ENCODE measurements at places on chromosomes 4 and X.

DNA sequence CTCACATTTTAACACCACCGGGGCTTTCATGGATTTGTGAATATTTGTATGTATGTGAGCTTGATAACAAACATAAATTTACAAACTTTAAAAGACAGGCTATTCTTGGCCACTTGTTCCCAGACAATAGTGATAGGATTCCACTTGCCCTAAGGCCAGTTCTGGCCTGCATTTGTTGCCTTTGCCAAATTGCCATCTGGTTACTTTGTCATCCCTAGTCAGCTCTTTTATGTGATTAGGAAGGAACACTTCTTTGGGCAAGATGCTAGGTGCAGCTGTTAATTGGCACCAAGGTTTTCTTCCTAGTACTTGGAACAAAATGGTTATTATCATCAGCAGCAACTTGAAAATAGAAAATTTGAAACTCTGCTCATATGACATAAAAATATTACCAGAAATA lies 63.3 kb downstream of the CCSER1 start:
- DNase-seq, result no peak

DNA sequence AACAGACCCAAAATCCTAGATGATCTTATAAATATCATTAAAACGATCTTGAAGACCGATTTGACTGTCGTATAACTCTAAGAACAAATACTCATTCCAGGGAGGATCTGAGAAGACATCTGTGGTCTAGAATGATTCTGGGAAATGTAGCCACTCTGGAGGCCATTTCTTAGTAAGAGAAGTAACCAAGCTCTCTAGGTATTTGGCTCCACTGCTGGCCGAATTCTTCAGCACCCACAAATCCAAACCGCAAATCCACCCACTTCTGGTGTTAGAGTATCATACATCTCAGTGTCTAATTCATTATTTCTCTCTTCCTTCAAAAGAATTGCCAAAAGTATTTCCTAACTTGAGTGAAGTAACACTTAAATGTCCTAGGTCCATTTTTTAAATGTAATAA lies 23.9 kb downstream of the KLHL5 start:
- no peak for DNase-seq

- no peak for DNase-seq
These were observed 173.4 kb downstream of the PAPSS1 start for GRCh38 chr4:107546638-107547037.

DNA sequence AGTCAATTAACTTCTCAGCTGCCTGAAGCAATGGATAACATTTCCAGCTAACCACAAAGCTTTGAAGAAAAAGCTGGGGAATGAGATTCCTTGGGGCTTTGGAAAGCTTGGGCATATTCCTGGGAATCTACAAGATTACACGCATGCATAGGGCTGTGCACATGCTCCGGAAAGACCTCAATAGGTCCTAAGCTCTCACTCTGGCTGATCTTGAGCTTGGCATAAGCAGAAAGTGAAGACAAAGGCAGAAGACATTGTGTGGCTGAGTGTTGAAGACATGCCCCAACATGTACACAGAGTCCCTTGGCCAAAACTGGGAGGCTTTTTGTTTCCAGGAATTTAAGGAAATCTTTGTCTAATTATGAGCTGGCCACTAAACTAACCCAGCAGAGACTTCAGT lies 31.2 kb downstream of the ATG4A start:
- DNase-seq, result no peak

DNA sequence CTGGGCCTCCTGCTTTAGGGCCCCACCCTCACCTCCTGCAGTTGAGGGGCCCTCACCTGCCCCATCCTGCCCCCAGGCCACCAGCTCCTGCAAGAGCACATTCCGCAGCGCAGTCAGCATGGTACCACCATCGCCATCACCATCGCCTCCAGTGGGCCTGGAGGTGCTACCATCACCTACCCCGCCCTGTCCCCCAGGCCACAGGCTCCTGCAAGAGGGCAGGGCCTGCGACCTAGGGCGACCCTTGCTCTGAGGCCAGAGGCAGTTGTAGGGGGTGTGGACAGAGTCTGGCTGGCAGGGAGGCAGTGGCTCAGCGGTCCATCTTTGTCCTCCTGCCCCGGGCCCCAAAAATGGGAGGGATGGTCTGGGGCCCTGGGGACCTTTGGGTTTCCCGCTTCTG lies 3.9 kb upstream of the HAUS7 start:
- no peak for DNase-seq

DNA sequence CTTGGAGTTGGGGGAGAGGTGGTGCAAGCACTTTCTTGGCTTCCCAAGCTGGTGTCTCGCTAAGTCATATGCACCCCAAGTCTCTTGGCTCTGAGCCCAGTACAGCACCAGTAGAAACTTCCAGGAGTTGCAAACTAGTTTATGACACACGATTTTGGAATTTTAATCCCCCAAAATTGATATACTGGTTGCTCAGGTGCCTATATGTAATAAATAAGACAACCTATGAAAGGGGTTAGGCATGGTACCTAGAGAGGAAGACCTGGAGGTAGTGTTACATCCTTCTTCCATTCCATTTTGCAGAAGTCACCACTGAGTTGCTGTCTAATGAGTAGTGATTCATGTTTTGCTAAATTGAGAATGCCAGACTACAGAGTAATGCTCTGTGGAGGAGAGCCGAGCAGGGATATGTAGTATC lies 4.3 kb upstream of the SLC4A4 start:
- no peak for DNase-seq

- no peak for DNase-seq
These were observed 1889.4 kb downstream of the C4orf33 start for GRCh38 chr4:130985371-130985770.

All from Panc1 (cell line).